Stimulated activated CD4-positive, alpha-beta T cell treated with anti-CD3 and anti-CD28 coated beads, TNF-alpha, amount 100 ng/mL, for 24 hours (primary cell): ENCODE measurements at places on chromosomes 4 and X.

DNA sequence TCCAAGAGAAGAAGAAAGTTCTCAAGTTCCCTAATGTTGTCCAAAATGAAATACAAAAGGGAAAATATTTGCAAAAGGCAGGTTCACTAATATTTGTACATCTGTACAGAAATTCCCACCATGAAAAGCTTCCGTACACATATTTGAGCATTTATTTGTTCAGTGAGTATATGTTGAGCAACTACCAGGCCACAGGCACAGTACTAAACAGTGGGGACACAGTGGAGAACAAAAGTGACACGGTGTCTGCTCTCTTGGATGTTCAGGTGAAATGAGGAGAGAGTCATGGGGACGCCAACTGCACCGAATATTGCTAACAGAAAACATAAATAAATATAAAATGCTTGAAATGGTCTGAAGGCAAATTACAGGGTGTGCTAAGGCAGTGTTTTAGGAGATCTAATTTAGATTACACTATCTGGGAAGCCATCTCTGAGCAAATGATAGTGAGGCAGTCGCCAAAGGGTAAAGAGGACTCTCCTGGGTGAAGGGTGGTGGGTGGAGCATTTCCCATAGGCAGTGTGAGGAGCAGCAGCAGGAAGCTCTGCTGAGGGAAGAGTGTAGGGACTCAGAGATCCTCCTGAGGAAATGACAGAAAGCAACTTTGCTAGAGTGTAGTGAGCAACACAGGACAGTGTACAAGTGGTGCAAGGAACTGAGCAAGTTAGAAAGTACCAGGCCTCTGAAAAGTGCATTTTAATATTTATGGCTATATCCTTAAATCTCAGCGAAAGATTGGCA is 375.2 kb downstream of the GALNTL6 start:
- DNase-seq = no peak

GRCh38 chr4:145879598-145879997 is 59.0 kb downstream of the ZNF827 start:
- DNase-seq = no peak

DNA sequence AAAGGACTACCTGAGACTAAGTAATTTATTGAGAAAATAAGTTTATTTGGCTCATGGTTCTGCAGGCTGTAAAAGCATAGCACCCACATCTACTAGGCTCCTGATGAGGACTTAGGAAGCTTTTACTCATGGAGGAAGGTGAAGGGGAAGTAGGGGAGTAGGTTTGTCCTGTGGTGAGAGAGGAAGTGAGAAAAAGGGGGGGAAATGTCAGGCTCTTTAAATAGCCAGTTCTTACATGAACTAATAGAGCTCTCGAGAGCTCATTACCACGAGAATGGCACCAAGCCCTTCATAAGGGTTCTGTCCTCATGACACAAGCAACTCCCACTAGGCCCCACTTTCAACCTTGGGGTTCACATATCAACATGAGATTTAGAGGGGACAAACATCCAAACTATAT is 125.5 kb upstream of the NRK start:
- DNase-seq = no peak

DNA sequence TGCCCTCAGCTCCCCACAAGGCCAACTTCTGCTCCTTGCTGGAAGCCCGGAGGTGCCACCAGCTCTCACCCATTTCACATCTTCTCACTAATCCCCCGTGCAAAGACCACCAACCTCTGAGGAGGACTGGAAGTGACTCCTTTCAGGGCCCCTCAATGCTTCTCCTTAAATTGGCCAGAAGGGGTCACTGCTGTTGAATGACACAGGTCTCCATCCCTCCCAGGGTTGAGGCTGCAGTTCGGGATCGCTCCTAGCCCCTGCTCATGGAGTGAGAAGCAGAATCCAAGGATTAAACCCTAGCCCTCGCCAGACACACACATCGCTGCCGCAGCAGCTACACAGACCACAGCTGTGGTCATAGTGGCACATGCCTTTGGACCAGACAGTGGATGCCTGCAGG is 279.5 kb upstream of the TAPT1 start:
- DNase-seq = no peak

- DNase-seq = no peak
These were observed 132.2 kb upstream of the KIT start for GRCh38 chr4:54525602-54526001.

- no peak for DNase-seq
These were observed 583.8 kb upstream of the GALNT7 start for GRCh38 chr4:172584816-172585215.

DNA sequence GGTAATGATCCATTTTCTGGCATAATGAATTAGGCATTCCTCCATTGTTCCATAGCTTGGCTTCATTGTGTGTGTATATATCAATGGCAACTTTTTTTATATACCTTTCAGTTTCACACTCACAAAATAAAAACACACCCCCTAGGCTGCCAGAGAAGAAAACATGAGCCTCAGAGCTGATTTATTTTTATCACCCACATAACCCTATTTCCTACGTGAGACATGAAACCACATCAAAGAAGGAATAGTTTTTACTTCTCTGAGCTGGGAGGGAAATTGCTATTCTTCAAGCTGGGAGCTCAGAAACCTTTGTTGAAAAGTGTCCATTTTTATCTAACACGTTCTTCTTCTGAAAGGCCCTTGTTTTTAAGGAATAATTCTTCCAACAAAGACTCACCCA is 126.7 kb upstream of the RAI2 start:
- no peak for DNase-seq

DNA sequence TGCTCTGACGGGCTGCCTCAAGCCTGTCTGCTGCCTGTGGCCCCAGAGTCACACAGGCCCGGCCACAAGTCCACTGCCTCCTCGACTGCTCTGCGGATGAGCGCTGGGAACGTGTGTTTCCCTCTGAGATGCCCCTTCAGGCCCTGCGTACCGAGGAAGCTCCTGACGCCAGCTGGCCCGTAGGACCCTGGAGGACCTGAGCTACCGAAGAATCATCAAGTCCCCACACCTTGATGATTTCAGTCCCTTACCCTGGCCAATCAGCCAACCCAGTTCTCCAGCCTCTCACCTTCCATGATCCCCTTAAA is 96.6 kb upstream of the LRPAP1 start:
- DNase-seq = no peak

- DNase-seq = no peak
These were observed 913.9 kb upstream of the NDST4 start for GRCh38 chr4:116027311-116027710.

DNA sequence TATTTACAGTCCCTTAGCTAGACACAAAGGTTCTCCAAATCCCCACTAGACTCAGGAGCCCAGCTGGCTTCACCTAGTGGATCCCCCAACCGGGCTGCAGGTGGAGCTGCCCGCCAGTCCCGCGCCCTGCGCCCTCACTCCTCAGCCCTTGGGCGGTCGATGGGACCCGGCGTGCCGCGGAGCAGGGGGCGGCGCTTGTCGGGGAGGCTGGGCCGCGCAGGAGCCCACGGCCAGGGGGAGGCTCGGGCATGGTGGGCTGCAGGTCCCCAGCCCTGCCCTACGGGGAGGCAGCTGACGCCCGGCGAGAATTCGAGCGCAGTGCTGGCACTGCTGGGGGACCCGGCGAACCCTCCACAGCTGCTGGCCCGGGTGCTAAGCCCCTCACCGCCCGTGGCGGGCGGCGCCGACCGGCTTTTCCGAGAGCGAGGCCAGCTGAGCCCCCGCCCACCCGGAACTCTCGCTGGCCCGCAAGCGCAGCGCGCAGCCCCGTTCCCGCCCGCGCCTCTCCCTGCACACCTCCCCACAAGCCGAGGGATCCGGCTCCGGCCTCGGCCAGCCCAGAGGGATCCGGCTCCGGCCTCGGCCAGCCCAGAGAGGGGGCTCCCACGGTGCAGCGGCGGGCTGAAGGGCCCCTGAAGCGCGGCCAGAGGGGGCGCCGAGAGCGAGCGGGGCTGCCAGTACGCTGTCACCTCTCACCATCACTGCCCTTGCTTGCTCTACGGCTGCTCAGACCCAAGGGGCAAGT is 39.4 kb downstream of the WFS1 start:
- no peak for DNase-seq

GRCh38 chr4:94831607-94832006 is 73.9 kb downstream of the BMPR1B start:
- no peak for DNase-seq

DNA sequence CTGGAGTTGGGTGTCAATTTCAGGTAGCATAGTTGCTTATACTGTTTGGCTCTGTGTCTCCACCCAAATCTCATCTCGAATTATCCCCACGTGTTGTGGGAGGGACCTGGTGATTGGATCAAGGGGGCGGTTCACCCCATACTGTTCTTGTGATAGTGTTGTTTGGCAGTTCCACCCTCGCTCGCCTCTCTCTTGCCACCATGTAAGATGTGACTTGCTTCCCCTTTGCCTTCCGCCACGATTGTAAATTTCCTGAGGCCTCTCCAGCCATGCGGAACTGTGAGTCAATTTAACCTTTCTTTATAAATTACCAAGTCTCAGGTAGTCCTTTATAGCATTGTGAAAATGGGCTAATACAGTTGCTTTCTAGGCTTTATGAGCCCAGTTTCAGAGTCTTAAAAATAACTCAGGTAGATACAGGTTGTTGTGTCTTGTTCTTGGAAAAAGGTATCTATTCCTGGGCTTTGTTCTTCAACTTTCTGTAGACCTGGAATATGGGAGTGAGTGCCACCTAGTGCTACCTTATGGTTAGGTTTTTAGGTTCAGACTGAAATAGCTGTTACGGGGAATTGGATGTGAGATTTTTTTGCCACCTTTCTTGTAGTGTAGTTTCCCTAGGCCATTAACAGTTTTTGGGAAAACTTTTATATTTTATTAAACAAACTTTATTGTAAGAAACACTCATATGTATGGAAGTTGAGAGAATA is 15.6 kb downstream of the PGK1 start:
- DNase-seq = no peak

DNA sequence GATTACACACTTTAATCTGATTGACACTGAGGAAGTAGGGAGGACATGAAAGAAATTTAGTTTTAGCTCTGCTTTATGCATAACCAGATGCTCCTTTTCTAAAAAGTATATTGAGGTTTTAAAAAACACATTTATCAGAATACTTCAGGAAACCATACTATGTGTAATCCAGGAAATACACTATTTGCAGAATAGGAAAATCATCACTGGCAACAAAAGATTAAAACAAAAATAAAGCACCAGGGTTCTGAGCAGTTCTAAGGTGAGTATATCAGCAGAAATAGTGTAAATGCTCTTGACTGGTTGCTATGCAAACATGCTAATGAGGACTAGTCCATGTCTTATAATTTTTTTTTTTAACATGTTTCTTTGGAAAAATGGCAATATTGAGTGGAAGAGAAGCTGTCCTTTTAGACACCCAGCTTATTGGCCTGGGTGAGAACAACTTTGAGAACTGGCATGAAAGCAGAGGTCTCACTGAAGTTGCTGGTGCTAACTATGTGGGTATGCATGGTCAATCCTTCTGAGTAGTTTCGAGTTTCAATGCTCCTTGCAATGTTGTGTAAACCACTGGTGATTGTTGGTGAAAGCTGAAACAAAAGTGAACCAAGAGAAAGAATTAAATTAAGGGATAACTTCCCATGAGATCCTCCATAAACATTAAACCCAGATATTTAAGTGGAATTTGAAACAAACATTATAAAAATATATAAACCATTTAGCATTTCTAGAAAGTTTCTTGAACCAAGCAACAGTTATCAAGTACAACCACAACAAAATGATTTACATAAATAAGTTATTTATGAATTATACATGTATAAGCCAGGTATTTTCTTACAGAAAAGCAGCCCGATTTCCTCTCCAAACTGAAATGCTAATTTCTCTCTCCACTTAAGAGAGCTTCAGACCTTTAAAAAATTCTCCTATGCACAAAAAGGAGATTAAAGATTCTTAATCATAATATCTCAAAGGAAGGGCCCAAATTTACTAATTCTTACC is 20.4 kb upstream of the SCD5 start:
- no peak for DNase-seq

DNA sequence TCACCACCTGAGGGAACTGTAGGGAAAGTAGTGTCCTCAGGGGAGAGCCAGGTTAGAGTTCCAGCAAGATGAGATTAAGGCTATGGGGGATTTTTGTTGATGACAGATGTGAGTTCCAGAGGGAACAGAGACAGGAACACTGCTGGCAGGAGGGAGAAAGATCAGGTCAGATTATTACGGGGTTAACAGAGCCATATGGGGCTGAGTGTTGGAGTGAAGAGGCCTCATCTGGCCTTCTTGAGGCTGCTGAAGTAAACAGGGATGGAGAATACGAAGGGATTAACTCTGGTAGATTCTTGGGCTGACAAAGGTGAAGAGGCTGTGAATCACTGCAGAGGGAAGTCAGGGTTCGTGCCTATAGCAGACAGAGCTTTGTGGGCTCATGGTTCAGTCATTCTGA is 47.9 kb upstream of the POU4F2 start:
- DNase-seq = no peak

GRCh38 chr4:114383721-114384120 is 214.9 kb upstream of the UGT8 start:
- DNase-seq = no peak

DNA sequence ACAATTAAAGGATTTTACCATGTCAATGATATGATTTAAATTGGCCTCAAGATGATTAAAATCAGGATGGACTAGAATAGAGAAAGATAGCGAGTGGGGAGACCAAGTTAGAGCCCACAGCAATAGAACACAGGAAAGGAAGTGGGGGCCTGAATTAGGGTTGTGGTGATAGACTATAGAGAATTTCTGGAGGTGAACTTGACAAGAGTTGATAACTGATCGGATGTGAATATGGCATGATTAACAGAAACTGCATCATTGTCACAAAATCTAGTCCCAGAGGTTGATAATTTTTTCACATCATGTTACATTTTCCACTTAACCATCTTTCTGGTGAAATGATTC is 26.3 kb upstream of the TRPC3 start:
- no peak for DNase-seq

GRCh38 chrX:84046403-84046984 is 141.5 kb downstream of the RPS6KA6 start:
- DNase-seq = no peak

DNA sequence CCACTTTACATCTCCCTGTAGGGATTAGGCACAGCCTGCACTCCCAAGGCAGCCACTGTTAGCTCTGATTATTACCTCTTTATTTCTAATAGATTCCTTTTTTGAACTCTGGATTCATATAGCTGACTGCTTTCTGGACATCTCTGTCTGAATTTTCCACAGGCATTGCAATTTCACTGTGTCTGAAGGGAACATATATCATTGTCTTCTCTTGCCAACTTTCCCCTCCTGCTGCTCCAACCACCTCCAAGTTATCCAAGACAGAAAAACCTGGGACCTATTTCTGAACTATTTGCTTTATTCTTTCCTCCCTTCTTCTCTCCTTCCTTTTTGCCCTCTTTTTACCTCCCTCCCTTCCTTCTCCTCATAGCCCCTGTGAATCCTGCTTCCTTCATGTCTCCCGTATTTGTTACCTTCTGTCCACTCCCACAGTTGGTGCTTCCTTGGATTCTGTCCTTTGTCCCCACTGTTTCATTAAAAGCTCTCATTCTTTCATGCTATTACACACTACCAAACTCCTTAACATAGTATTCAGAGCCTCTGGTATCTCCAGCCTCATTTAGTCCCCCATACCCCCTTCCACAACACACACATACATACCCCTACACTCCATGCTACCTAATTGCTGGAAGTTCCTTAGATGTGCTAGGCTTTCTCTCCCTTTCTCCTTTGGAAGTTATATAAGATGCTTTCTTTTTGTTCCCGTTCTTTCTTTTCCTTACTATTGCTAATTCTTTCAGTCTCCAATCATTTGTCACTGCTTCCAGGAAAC is 34.7 kb downstream of the FGF2 start:
- no peak for DNase-seq
